ENCODE measurements at places on chromosomes 7 and 10. TPM values are rescaled to one million over a fixed set of nuclear protein-coding genes. Genes with fewer than 3 reads are reported as not detected.

DNA sequence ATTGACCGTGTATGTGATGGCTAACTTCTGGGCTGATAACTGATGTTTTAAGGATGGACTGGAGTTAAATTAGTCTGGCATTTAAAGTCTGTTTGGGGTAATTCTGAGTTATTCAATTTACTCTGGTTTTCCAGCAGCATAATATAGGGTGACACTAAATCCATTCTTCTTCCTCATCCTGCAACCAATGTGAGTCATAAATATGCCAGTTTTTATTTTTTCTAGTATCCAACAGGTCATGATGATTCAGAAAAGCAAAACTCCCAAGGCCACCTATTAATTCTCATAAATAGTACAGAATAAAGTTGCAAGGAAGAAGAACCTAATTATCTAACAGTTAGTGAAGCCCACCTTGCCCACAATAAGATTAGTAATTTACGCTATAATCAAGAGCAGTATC is 7.5 kb upstream of the EPHB6 start:
- H3K4me1 ChIP-seq, result peaks cover under 1% of the 10 kb centered on the region
- H3K27ac ChIP-seq, result no peak overlapping the region
- no peak for DNase-seq
- peaks cover 11% of the 10 kb centered on the region for H3K27me3 ChIP-seq
- no peak overlapping the region for H3K4me3 ChIP-seq
- no peaks in the 10 kb centered on the region for H3K36me3 ChIP-seq

- H3K27ac ChIP-seq, result no peak overlapping the region
- peaks cover 2% of the 10 kb centered on the region for H3K36me3 ChIP-seq
- no peaks in the 10 kb centered on the region for H3K27me3 ChIP-seq
- H3K4me1 ChIP-seq, result peaks cover 20% of the 10 kb centered on the region
- H3K4me3 ChIP-seq, result peak overlapping the region; percentile 78
- peak; percentile 67 for DNase-seq
Observed at GRCh38 chr7:75638594-75639070, 100.1 kb downstream of the HIP1 start.

- H3K27me3 ChIP-seq, result no peaks in the 10 kb centered on the region
- no peaks in the 10 kb centered on the region for H3K36me3 ChIP-seq
- H3K27ac ChIP-seq, result no peak overlapping the region
- H3K4me1 ChIP-seq, result peaks cover 4% of the 10 kb centered on the region
- no peak for DNase-seq
Observed at GRCh38 chr7:110790992-110791391, 299.9 kb upstream of the LRRN3 start.

GRCh38 chr7:132082394-132082793 is 493.9 kb downstream of the PLXNA4 start:
- no peaks in the 10 kb centered on the region for H3K36me3 ChIP-seq
- H3K4me3 ChIP-seq, result no peak overlapping the region
- no peak for DNase-seq
- H3K27me3 ChIP-seq, result peaks cover 47% of the 10 kb centered on the region
- no peak overlapping the region for H3K27ac ChIP-seq

- no peak overlapping the region for H3K4me3 ChIP-seq
- H3K27ac ChIP-seq, result no peak overlapping the region
- no peaks in the 10 kb centered on the region for H3K36me3 ChIP-seq
- no peak for DNase-seq
- peaks cover 5% of the 10 kb centered on the region for H3K4me1 ChIP-seq
Observed at GRCh38 chr7:159128767-159129166, 15.9 kb downstream of the VIPR2 start.

GRCh38 chr10:88409236-88409635 is 173.9 kb downstream of the RNLS start:
- H3K4me3 ChIP-seq, result no peak overlapping the region
- H3K27me3 ChIP-seq, result no peaks in the 10 kb centered on the region
- DNase-seq, result no peak
- H3K4me1 ChIP-seq, result no peaks in the 10 kb centered on the region

- peak overlapping the region; percentile 65 for H3K27ac ChIP-seq
- no peaks in the 10 kb centered on the region for H3K27me3 ChIP-seq
- peaks cover 33% of the 10 kb centered on the region for H3K4me1 ChIP-seq
- H3K36me3 ChIP-seq, result no peaks in the 10 kb centered on the region
- no peak for DNase-seq
Observed at GRCh38 chr10:119222966-119223386, 15.6 kb downstream of the GRK5 start.

DNA sequence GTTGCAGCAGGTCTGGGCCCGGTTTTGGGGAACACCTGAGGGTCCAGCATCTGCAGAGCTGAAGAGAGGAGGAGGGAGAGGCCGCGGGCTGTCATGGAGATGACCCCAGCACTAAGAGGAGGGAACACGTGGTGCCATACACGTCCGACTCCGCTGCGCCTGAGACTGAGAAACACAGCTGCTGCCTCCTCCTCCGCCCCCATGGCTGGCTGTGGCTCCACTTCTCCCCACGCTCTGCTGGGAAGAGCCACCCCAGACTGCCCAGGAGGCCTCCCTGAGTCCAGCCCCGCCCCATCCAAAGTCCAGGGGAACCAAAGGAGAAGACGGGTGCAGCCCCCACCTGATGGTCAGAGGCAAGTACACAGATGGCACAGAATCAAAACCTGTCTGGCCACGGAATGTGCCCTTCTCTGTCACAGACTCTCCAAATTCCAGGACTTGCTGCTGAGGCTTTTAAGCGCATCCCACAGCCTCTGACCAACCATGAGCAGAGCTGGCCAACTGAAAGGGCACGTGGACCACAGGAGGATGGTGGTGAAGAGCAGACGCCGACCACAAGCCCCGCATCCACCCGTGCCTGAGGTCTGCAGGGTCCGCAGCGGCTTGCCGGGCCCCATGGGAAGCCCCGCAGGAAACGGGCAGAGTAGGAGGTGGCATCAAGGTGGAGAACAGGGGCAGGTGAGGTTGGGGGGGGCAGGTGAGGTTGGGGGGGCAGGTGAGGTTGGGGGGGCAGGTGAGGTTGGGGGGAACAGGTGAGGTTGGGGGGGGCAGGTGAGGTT is 24.0 kb downstream of the STK32C start:
- H3K27me3 ChIP-seq, result peaks cover 70% of the 10 kb centered on the region
- H3K4me3 ChIP-seq, result no peak overlapping the region
- H3K27ac ChIP-seq, result no peak overlapping the region
- H3K36me3 ChIP-seq, result no peaks in the 10 kb centered on the region
- H3K4me1 ChIP-seq, result no peaks in the 10 kb centered on the region
- no peak for DNase-seq

- DNase-seq, result no peak
- no peaks in the 10 kb centered on the region for H3K4me1 ChIP-seq
- no peaks in the 10 kb centered on the region for H3K27me3 ChIP-seq
- H3K27ac ChIP-seq, result no peak overlapping the region
Observed at GRCh38 chr10:1498746-1499358, 238.5 kb downstream of the ADARB2 start.

DNA sequence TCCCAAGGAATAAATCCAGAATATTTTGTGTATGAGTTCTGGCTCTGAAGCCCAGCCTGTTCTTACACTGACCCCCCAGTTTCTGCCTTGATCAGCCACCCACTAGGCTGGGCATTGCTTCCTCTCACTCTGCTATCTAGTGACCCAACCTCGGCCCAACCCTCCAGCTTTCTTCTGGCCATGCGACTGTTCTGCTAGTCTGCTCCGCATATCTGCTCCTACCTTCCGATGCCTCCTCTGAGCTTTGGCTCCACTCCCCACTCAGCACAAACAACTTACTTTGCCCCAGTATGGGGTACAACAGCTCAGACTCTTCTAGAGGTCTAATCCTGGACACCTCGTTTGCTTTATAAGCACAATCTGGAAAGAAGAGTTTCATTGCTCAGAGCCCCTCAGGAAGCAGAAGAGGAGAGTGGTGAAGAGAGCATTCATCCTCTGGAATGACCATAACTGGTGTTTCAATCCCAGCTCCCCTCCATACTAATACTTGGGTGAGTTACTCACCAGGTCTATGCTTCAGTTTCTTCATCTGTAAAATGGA is 99.6 kb downstream of the NPSR1 start:
- H3K4me1 ChIP-seq, result peaks cover 8% of the 10 kb centered on the region
- H3K36me3 ChIP-seq, result no peaks in the 10 kb centered on the region
- no peak overlapping the region for H3K4me3 ChIP-seq

DNA sequence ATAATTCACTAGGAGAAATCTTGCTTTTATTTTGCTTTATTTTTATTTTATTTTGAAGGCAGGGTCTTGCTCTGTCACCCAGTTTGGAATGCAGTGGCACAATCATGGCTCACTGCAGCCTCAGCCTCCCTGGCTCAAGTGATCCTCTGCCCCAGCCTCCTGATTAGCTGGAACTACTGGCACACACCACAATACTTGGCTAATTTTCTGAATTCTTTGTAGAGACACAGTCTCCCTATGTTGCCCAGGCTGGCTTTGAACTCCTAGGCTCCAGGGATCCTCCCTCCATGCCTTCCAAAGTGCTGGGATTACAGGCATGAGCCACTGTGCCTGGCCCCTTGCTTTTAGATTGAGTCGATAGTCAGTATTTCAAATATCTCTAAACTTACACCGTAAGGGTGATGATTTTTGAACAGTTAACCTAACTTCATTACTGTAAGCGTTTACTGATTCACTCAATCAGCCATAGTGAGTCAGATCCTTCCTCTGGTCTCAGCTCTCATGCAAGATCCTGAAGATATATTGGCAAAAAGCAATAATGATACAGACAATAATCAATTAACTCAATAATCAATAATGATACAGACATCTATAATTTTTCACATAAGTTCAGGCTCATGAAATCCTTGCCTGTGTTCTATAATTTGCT is 239.5 kb downstream of the KIAA1217 start:
- no peaks in the 10 kb centered on the region for H3K27me3 ChIP-seq
- no peak for DNase-seq
- peaks cover 39% of the 10 kb centered on the region for H3K36me3 ChIP-seq
- peaks cover 28% of the 10 kb centered on the region for H3K4me1 ChIP-seq
- peak overlapping the region; percentile 80 for H3K27ac ChIP-seq
- H3K4me3 ChIP-seq, result no peak overlapping the region

GRCh38 chr7:6446838-6447580 is 745 bp downstream of the DAGLB start:
- peak; percentile 62 for DNase-seq
- no peaks in the 10 kb centered on the region for H3K27me3 ChIP-seq
- peak overlapping the region; percentile 97 for H3K4me3 ChIP-seq
- peaks cover 17% of the 10 kb centered on the region for H3K36me3 ChIP-seq

DNA sequence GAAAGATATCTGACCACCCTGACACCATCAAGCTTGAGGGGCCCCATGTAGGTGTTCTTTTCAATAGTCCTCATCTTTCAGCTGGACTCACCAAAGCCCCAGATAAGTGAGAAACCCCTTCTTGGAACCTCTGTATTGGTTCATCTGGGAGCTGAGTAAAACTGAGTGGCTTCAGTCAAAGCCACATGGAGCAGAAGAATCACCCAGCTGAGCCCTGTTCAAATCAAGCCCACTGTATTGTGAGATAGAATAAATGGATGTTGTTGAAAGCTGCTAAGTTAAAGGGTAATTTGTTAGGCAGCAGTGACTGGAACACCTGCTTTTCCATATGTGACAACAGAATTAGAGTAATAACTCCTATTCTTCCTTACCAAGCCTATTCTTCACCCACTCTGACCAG is 64.8 kb upstream of the SDK1 start:
- H3K4me1 ChIP-seq, result no peaks in the 10 kb centered on the region
- no peaks in the 10 kb centered on the region for H3K27me3 ChIP-seq
- H3K36me3 ChIP-seq, result no peaks in the 10 kb centered on the region
- H3K4me3 ChIP-seq, result no peak overlapping the region

GRCh38 chr7:44439926-44440325 is 50.5 kb downstream of the NUDCD3 start:
- H3K36me3 ChIP-seq, result peaks cover 2% of the 10 kb centered on the region
- no peak overlapping the region for H3K4me3 ChIP-seq
- no peak for DNase-seq

DNA sequence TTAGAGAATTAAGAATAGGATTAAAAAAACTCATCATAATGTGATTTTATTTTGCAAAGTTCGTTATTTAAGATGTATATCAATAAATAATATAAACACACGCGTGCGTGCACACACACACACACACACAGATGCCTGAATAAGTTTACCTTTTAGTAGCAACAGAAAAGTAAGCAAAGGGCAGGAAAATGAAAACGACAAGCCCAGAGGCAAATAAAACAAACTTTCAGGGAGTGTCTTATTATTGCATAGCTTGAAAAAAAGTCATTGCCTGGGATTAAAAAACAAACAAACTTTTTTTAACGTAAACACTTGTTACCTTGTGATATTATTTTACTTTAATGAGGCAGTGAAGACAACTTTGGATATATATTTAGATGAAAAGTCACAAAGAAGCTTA is 226.4 kb downstream of the BAMBI start:
- H3K4me3 ChIP-seq, result no peak overlapping the region
- H3K27ac ChIP-seq, result peak overlapping the region; percentile 98
- no peaks in the 10 kb centered on the region for H3K27me3 ChIP-seq
- peaks cover 51% of the 10 kb centered on the region for H3K4me1 ChIP-seq
- H3K36me3 ChIP-seq, result no peaks in the 10 kb centered on the region

GRCh38 chr7:12436896-12437535 is 33.4 kb upstream of the VWDE start:
- no peak for DNase-seq
- no peaks in the 10 kb centered on the region for H3K36me3 ChIP-seq
- H3K4me3 ChIP-seq, result no peak overlapping the region
- H3K4me1 ChIP-seq, result peaks cover 14% of the 10 kb centered on the region

GRCh38 chr7:130998993-130999602 is 265.1 kb upstream of the KLF14 start:
- no peaks in the 10 kb centered on the region for H3K27me3 ChIP-seq
- peaks cover 58% of the 10 kb centered on the region for H3K4me1 ChIP-seq
- no peak overlapping the region for H3K4me3 ChIP-seq
- H3K27ac ChIP-seq, result peak overlapping the region; percentile 72
- no peak for DNase-seq
- no peaks in the 10 kb centered on the region for H3K36me3 ChIP-seq

- no peaks in the 10 kb centered on the region for H3K36me3 ChIP-seq
- no peaks in the 10 kb centered on the region for H3K27me3 ChIP-seq
- no peak for DNase-seq
- peaks cover 37% of the 10 kb centered on the region for H3K4me1 ChIP-seq
- no peak overlapping the region for H3K4me3 ChIP-seq
Observed at GRCh38 chr7:148622887-148623585, 32.5 kb downstream of the C7orf33 start.

DNA sequence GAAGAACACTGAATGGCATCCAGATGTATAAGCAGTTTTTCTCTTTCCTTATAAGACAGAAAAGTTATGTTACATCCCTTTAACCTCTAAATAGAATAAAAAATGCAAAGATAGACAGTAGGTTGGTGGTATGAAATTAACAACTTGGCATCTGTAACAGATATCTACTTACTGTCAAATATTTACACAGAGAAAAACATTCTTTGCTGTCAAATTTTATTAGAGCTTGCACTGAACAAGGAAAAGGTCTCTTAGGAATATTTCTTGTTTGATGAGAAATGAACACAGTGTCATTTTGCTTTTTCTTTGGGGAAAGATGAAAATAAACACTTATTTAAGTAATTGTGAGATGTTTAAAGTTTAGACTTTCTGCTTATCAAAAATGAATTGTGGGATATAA is 65.6 kb upstream of the PCDH15 start:
- H3K4me3 ChIP-seq, result no peak overlapping the region
- H3K27me3 ChIP-seq, result no peaks in the 10 kb centered on the region
- peaks cover 2% of the 10 kb centered on the region for H3K36me3 ChIP-seq
- H3K27ac ChIP-seq, result no peak overlapping the region
- H3K4me1 ChIP-seq, result no peaks in the 10 kb centered on the region

The AGR2 gene
- 4.6 TPM for total RNA-seq

The FAM25A gene
- not detected for total RNA-seq

The PCDH15 gene
- 24.0 TPM for total RNA-seq

The PDK4 gene
- 1.1 TPM for total RNA-seq

The IL2RA gene
- total RNA-seq, result not detected

The PON3 gene
- total RNA-seq, result not detected

The DRGX gene
- not detected for total RNA-seq

The PLAU gene
- 5.1 TPM for total RNA-seq
